CD4-positive, alpha-beta T cell treated with Interleukin-10 for 1 hour (primary cell): ENCODE measurements at places on chromosomes 2 and 18.

DNA sequence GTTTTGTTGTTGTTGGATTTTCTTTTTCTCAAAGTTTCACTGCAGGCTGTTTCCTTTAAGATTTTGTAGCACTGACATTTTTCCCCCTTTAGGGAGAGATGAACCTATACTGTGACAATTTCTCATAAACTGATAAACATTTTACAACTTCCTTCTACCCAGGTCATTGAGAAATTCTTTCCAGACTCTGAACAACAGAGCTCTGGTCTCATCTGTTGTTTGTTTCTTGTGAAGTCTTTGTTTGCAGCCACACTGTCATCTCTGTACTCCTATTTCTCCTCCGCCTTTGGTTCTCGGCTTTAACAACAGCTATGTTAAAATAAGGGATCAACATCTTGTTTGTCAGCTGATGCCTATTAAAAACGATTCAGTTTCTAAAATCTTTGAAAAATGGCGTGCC lies 167.6 kb downstream of the VWC2L start:
- DNase-seq = no peak

DNA sequence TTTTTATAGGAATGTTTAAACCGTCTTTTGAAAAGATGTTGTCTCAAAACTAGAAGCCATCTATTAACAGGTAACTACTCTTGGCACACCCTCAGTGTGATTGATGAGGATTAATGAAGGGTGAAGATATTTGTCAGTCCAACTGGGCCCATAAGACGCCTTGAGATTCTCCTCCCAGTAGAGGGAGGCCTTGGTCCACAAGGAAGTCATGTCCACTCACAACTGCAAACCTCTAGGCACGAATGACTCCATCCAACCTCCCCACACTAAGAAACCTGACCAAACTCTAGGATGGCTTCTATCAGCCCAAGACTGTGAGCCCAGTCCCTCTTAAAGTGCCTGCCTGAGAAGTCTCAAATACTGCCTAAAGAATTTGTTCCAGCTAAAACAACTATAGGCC lies 19.2 kb upstream of the GRP start:
- no peak for DNase-seq

DNA sequence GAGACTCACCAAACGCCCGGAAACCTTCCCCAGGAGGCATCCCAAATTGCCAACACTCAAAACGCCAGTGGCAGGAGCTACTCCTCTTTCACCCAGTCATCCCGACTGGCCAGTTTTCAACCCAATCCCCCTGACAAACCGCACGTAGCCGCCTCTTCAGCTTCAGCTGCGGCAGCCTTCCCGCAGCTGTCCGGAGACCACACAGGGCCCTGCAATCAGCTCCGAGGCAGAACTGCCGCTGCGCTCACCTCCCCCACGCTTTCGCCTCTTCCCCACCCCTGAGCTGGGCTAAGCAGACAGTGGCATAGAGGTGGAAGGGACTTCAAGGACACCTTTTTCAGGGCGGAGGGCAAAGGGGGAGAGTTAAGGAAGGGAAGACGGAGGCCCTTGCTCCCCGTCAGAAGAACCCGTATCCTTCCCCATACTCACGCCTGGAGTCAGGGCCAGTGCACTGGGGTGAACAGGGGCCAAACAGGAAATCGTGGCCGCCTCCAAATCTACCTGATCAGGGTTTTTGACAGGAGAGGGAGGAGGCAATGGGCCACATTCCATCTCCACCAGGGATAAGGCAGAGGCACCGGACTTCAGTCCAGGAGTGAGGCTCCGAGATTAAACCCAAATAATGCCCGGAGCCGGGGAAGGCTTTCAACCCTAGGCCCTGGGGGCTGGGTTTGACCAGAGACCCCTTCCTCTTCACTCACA lies 16.9 kb downstream of the CYP26B1 start:
- no peak for DNase-seq

GRCh38 chr2:166091439-166091838 lies 36.4 kb downstream of the SCN1A start:
- no peak for DNase-seq

GRCh38 chr2:88127888-88128653 lies at the start of gene FABP1:
FABP1 (minus strand) TSS chr2:88128062; CDS start chr2:88128017, 45 bp downstream.
- DNase-seq = no peak

DNA sequence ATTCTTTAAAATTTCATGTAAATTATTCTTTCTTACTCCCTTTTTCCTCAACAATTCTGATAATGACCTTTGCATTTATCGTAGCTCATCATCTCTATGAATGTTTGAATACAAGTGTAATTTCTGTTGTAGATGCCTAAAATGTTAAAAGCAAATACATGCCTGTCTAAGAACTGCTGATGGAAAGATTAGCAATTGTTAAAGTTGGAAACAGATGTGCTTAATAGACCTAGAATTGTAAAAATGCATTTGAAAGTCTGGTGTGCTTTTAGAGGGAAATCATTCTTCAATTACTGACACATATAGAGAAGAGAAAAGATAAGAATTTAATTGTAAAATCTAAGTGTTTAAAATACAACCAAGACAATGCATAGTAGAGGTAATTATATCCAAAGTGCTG lies 50.4 kb downstream of the CCDC102B start:
- DNase-seq = no peak
